ENCODE measurements at places on chromosomes 16 and 17.

- no peak for DNase-seq
Observed at GRCh38 chr16:4685292-4685691, 8.1 kb upstream of the NUDT16L1 start.

- no peak for DNase-seq
Observed at GRCh38 chr17:21010705-21011596, 31.9 kb downstream of the USP22 start.

- DNase-seq = no peak
Observed at GRCh38 chr17:56471696-56472095, 121.8 kb upstream of the NOG start.

DNA sequence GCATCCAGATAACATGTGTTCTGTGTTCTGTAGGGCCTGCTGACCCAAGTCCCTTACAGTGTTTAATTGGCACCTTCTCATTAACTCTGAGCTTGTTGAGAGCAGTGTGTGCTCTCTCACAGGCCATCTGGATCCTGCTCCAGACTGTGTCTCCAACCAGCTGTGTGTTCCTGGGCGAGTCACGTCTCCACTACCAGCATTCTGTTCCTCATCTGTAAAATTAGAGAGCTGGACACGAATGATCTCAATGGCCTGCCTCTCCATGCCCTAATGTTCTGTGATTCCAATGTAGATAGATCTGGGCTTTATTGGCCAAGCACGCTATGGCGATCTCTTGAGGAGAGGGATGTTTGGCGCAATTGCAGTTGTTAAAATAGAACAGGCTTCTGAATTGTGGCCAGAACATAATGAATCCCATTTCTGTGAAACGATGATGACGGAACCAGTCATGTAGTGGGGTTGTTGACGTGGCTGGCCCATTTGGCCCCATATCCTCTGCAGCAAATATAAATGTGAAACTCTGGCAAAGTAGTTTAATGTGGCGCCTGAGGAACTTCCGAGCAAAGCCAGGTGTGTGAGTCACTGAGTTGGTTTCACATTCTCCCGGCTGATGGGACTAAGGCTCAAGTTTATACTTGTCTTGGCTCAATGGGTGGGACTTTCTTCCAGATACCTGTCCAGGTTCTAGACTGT lies 22.2 kb downstream of the TBX4 start:
- DNase-seq = no peak

GRCh38 chr17:28645576-28645939 lies 600 bp upstream of the BLTP2 start:
- no peak for DNase-seq

DNA sequence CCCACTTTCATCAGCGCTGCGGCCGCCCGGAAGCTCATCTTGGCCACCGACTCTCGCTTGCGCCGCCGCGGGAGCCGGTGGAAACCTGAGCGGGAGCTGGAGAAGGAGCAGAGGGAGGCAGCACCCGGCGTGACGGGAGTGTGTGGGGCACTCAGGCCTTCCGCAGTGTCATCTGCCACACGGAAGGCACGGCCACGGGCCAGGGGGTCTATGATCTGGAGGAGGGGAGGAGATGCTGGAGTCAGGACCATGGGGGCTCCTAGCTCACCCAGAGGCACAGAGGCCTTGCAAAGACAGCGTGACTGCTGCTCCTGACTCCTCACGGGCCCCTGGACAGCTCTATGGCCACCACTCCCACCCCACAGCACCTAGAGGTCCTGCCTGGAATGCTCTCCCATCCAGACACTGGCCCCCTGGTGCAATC lies 9.4 kb downstream of the SNRNP25 start:
- DNase-seq = no peak

- no peak for DNase-seq
Observed at GRCh38 chr17:5210614-5211252, 19.1 kb upstream of the ZNF594 start.

DNA sequence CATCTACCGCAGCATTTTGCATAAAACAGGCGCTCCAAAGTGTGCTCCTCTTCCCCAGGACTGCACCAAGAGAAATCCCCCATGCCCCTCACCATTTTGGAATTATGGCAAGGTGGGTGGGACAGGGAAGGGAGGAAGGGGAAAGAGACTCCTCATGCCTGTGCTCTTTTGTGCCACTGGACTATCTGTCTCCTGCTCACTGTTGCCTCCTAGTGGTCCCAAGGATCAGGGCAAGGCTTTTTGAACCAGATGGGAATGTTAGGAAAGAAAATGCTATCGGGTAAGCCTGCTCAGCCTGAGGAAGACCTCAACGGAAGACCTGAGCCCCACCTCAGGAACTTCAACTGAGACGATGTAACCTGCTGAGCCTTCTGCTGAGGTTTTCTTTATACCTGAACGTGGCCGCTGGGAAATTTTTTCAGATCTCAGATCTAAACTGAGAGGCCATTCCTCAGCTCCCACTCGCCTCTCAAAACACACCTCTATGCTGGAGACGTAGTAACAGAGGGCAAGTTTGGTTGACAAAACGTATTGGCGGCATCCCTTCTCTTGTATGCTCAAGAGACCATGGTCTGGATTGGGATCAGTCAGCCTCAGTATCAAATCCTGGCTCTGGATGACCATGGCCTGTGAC lies 58.3 kb downstream of the SPACA3 start:
- DNase-seq = peak; percentile 8

- DNase-seq = peak; percentile 86
Observed at GRCh38 chr17:2054512-2055291, at the start of gene HIC1. Gene HIC1, plus strand, starts transcription at chr17:2055103. Its CDS starts 1,588 bp downstream, at chr17:2056691.

- DNase-seq = no peak
Observed at GRCh38 chr16:67873435-67874370, 851 bp downstream of the EDC4 start.

DNA sequence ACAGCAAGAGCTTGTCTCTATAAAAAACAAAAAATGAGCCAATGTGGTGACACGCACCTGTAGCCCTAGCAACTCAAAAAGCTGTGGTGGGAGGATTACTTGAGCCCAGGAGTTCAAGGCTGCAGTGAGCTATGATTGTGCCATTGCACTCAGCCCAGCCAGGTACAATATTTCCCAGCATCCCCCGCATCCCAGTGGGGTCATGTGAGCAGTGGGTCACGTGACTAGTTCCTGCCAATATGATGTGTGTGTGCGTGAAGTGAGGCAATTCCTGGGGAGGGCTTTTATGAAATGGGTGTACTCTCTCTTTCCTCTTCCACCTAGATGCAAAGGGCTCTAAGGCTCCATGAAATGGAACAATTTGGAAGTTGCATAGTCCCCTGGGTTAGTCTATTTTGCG lies 81.3 kb downstream of the GSG1L start:
- no peak for DNase-seq

DNA sequence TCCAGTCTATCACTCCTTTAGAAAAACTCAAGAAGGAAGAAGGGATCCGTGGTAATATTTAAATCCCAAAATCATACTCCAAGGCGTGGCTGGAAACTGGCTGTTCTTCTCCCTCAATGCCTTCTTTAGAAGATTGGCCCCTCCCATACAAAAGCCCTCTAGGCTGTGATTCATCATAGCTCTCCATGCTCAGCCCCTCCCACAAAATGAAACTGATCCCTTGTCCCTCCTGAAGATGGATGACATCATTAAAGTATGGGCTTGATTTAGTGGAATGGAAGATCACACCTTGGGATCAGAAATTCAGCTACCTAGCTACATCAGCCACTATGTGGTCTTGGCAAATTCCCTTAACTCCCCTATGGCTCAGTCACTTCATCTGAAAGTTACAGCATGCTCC lies 4.1 kb downstream of the GRIN2A start:
- DNase-seq = no peak

DNA sequence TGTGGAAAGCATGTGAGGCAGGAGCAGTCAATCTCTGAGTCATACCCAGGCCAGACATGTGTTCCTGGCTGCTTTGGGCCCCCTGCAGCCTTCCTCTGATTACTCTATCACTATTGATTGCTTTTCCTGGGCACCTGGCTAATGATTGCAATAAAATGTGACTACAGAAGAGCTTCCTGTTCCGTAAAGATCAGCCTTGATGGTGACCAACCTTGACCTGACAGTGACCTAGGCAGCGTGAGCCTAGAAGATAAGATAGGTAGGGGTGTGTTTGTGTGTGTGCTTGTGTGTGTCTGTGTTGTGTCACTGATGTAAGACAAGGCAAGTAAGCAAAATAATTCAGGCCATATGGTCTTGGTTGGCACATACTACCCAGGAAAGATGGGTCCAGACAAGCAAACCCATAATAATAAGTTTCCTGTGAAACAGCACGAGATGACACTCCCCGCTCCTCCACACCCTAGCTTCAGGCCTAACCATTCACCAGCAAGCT lies 367.7 kb upstream of the CDH11 start:
- no peak for DNase-seq

GRCh38 chr17:4334776-4335584 lies 31.5 kb downstream of the UBE2G1 start:
- DNase-seq = no peak

- no peak for DNase-seq
Observed at GRCh38 chr16:19909750-19910322, 25.2 kb upstream of the GPRC5B start.

All from activated T-cell treated with anti-CD3 and anti-CD28 coated beads for 48 hours (primary cell).